ENCODE measurements at places on chromosomes 6 and 20.

- DNase-seq = no peak
Measured at GRCh38 chr20:44034965-44035635, 120.4 kb downstream of the TOX2 start.

GRCh38 chr6:17653198-17653882 lies 53.2 kb downstream of the FAM8A1 start:
- DNase-seq = no peak

DNA sequence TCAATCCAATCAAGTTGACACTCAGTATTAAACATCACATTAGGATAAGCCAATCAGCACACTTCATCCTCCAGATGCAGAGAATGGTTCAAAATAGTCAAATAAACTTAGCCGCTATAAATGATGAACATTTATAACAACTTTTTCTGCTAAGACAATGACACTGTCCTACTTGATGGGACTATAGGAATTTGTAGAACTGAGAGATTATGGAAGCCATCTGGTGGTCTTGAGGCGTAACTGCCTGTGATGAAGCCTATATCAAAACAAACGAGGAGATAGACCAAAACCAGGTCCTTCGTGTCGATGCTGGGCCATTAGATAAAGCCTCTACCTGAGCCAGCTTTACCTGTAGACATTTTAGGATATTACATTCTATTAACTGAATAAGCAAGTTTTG lies 631.1 kb downstream of the COL12A1 start:
- no peak for DNase-seq

DNA sequence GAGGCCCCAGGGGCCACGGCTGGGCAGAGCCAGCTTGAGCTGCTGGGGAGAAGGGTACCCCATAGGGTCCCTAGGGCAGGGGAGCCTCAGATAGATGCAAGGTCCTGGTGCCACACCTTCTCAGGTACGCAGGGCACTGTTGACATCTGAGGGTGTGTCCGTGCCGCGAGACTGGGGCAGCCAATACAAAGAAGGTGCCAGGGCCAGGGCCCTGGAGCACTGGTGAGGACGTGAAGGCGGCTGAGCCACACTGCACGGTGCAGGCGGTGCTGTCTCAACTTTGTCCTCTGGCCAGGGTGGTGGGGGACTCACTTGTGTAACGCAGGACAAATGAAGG lies 649 bp upstream of the LRRC73 start:
- no peak for DNase-seq

DNA sequence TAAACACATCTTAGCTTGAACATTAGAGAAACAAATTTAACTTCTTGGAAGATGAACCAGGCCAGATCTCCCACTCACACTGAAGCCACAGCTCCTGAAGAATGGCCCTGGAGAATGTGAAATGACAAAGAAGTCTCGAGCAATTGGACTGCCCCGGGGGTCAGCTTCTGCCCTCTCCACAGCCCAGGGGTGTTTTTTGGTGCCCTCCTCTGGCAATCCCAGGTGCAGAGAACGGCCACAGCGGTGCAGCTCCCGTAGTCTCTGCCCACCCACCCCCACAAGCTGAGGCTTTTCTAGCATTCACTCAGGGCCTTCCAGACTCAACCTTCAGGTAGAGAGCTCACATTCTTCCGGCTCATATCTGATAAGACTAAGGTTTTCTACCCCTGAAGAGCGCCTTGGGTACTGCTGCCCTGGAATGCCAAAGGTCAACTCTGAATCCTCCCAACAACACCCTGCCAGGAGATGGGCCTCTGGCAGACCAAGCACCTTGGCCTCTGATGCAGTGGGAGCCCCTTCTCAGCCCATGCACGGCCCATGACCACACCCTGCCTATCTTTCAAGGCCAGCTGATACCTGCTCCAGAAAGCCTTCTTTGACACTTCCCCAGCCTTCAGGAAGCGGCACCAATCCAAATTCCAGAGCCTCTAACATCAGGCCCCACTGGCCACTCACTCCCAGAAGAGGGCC lies 208.3 kb downstream of the SYNDIG1 start:
- no peak for DNase-seq

DNA sequence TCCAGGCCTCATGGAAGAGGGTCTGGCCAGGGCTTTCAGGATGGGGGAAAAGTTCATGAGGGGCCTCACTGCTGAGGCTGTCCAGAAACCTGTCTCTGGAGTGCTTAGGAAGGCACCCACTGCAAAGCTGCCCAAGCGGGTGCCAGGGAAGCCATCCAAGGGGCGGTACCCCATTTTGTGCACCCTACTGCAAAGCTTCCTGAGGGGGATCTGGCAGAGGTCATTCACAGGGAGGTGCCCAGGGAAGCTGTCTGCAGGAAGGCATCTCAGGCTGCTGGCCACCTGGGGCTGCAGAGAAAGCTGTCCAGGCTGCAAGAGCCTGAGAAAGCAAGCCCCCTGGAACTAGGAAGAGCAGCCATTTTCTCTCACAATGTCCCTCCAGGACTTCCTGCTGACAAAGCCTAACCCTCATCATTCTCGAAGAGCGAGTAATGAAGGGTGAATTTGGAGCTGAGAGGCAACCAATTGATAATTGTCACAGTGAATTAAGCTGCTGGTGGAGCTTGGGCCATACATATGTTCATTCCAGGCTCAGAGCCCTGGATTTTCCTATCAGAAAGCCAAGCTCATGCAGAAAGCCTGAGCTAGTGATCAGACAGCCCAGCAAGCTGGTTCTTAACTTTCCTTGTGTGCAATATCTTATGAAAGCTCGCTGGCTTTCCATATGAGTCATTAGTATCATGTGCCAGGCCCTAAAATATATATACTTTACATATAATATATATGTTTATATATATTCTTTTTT lies 62.2 kb upstream of the SLC22A16 start:
- no peak for DNase-seq

- DNase-seq = no peak
Measured at GRCh38 chr20:4193069-4193452, 177.7 kb upstream of the RNF24 start.

GRCh38 chr6:71486461-71486860 lies 197.8 kb downstream of the OGFRL1 start:
- no peak for DNase-seq

DNA sequence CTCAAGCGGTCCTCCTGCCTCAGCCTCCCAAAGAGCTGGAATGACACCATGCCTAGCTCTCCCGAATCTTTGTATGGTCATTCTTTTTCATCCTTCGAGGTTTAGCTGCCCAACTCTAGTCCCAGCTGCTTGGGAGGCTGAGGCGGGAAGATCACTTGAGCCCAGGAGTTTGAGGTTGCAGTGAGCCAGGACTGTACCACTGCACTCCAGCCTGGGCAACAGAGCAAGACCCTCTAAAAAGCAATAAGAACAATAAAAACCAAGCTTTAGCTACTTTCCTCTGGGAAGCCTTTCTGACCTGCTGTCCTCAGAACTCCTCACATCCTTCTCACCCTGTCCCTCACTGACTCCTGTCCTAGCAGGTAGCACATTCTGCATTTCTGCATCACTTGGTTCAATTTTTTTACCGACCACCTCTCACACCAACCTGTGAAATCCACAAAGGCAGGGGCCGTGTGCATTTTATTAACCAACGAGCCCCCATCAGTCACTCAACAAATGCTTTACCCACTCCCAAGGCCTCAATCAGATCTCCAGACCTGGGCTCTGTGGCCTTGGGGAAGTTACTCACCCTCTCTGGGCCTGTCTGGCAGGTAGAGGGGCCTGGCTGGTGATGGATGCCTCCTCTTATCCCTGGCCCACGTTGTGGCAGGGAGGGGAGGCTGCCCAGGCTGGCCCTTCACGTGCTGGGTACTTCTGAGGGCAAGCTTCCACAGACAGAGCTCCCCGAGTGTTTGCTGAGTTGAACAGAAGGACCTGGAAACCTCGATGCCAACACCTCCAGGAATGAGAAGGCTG lies 14.7 kb upstream of the SRC start:
- no peak for DNase-seq

DNA sequence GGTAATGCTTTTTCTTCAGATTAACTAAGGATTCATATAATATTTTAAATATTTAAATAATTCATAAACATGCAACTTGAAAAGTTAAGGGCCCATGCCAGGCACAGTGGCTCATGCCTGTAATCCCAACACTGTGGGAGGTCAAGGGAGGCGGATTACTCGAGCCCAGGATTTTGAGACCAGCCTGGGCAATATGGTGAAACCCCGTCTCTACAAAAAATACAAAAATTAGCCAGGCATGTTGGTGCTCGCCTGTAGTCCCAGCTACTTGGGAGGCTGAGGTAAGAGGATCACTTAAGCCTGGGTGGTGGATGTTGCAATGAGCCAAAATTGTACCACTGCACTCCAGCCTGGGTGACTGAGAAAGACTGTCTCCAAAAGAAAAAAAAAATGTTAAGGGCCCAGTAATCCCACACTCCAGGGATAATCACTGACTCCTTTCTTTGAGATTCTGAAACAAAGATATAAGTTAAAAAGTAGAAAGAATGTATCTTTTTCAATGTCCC lies 7.9 kb upstream of the RIN2 start:
- DNase-seq = no peak

DNA sequence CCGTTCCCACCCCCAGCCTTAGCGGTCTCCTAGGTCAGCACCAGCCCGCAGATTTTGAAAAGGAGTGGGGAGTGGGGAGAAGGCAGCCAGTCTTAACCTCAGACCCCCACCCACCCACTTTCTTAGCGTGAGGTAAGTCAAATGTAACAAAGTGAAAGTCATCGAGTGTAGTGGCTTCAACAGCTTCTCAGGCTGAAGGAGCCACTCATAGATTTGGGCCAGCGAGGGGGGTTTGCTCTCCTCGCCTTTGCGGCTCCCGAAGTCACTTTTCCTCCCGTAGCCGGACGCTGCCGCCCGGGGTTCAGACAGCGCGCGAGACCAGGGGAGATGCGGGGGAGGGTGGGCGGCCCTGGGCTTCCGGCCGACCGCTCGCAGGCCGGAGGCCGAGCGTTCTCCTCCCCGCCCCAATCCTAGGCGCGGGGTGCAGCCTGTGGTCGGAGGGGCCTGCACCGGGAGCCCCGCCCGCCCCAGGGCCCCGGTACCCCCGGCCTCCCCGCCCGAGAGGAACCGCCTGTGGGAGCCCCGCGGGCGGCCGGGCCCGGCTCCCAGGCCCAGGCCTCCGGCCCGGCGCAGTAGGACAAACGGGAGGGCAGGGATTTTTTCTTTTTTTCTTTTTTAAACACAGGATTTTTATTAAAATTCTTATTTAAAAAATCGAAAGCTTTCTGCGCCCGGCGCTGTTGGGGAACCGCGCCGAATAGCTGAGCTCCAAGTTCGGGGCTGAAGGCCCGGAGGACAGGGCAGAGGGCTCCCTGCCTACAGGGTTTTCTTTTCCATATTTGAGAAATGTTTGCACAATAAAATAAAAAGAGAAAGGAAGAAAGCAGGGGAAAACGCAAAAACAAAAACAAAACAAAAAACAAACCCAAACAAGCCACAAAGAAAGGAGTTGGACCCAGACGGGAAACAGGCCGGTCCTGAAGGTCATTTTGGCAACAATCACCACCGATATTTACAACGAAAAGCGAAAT lies 3.2 kb downstream of the NKX2-2 start:
- DNase-seq = no peak

GRCh38 chr20:45771182-45771759 lies 20.4 kb downstream of the WFDC3 start:
- peak; percentile 84 for DNase-seq

DNA sequence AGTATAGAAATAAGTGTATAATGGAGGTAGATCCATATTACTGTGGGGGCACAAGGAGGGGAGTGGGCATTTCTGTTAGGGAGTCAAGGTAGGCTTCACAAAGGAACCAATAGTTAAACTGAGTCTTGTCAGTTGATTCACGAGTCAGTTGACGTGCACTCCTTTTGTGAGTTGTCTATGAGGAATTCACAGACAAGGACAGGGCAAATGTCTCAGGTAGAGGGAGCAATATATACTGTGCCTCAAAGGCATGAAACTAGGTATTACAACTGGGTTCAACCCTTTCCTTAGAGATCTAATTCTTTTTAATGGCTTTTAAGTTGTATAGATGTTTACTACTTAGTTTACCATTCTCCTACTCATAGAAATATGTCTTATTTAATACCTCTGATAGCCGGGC lies 11.0 kb downstream of the TMEM14C start:
- no peak for DNase-seq

DNA sequence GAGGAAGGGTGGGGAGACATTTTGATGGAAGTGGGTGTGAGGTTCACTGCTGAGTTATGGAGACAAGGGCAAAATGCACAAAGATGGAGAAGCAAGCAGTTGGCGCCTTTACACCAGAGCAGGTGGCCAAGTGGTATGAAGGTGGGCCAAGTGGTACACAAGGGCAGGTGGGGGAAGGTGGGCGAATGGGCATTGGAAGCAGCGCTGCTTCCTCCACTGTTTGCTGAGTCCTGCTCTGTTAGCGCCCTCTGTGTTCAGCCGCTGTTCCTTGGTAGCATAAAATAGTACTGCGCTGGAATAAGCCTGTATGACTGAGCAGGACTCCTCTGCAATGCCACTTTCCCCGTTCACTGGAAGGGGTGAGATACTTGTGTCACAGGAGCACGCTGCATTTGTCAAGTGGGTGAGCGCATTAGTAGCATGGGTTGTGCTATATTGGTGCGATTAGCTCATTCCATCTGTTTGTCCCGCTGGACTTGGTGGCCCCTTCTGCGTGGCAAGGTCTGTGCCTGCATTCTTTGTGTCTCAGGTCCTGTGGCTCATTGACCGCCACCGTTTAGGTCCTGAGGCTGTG lies 116.4 kb downstream of the TOX2 start:
- DNase-seq = no peak

DNA sequence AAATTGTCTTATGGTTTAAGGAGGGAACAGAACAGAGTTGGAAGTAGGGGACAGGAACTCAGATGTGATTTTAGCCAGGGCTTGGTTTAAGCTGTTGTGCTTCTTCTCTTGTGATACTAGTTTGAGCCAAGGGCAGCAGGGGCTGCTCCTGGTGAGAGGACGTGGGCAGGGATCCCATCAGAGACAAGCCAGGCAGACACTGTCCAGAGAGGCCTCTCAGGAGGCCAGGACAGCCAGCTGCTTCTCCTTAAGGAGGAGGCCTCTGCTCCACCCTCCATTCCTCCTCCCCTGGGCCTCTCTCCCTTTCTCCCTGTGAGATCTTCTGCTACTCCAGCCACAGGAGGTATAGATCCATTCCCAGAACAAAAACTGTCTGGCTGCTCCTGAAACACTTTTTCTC lies 108.4 kb upstream of the MLN start:
- DNase-seq = no peak

DNA sequence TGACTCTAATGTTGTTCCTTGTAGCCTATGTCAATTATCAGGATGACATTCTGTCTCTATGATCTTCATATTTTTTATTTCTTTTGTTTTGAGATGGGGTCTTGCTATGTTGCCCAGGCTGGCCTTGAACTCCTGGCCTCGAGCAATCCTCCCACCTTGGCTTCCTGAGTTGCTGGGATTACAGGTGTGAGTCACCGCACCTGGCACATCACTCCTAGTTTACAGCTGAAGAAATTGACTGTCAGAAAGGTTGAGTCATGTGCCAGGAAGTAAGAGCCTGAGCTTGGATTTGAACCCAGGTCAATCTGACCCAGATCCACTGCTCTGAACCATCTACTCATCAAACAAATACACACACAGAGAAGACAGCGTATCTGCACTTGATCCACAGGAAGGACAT lies 14.4 kb downstream of the PPP1R3G start:
- DNase-seq = no peak

GRCh38 chr6:93048381-93048780 lies 371.0 kb downstream of the EPHA7 start:
- DNase-seq = no peak

GRCh38 chr20:54345821-54346220 lies 129.6 kb upstream of the DOK5 start:
- DNase-seq = no peak
